ENCODE measurements at places on chromosomes 5 and 9.
A peak's percentile ranks its signal among the peaks of the same experiment; 100 is the strongest.

DNA sequence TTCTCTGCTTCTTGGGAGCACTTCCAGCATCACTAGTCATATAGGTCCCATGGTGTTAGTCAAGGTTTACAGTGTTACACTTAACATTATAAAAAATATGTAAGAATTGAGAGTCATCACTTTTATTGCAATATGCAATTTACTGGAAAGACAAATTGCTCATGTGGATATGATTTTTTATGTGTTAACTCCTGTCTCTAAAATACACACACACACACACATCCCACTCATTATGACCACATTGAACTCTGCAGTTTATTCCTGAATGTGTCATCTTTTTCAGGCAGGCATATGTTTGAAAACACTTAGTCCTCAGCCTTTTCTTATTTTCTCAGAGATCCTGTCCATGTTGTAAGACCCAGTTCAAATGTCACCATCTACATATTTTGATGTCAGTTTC lies 148.5 kb upstream of the MRPS30 start:
- DNase-seq: no peak

GRCh38 chr5:158236511-158237335 lies 377.8 kb upstream of the CLINT1 start:
- DNase-seq: no peak

GRCh38 chr5:34519489-34520220 lies 136.5 kb upstream of the RAI14 start:
- no peak for DNase-seq

DNA sequence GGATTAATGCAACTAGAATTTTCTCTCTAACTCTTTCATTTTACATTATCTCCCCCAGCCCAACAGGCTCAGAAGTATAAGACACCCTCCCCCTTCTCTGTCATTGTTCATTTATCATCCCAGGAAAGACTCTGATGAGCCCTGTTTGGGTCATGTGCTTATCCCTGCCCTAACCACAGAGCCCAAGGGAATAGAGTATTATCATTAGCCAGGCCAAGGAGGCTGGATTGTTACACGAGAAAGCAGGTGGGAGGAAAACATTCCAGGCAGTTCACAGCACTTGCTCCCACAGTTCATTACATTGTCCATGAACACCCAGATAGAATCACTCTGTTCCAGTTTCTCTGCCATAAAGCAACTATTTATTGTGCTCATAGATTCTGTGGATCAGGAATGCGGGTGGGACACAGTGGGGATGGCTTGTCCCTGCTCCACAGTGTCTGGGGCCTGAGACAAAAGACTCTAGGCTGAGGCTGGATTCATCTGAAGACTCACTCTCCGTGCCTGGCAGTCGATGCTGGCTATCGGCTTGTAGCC lies 59.5 kb upstream of the TMEM215 start:
- DNase-seq: no peak

DNA sequence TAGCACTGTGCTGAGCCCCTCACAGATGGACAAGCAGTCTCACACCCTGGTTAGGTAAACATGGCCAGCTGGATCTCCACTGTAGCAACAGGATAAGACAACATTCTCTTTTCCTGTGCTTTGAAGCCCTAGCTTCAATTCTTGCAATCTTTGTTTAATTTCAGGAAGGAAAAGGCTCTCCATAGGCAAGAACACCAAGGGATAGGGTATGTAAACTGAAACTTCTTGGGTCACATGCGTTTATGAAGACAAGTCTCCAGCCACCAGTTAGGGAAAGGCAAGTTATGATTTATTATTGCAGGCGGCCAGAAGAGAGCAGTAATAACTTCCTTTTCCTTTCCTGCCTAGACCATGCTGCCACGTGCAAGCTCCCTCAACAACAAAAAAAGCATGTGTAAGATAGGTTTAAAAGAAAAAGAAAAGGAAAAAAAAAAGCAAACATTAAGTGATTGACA lies 50.1 kb upstream of the POU5F2 start:
- no peak for DNase-seq

- no peak for DNase-seq
These were observed 1105.8 kb downstream of the CDH18 start for GRCh38 chr5:18882154-18882553.

DNA sequence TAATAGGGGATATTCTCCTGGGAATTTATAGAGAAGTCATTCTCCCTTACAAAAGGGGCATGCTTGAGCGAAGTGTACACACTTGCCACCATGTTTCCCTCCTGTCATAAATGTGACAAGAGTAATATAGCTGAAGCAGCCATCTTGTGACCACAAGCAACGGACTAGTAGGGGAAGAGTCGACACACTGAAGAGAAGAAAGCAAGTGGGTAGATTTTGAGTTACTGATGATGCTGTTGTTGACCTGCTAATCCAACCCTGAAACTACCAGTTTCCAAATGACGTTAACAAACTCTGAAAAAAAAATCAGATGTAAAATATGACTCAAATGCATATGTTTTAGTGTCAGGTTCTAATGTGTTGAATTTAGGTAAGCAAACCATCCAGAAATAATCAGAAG lies 350.4 kb downstream of the CDH10 start:
- no peak for DNase-seq

DNA sequence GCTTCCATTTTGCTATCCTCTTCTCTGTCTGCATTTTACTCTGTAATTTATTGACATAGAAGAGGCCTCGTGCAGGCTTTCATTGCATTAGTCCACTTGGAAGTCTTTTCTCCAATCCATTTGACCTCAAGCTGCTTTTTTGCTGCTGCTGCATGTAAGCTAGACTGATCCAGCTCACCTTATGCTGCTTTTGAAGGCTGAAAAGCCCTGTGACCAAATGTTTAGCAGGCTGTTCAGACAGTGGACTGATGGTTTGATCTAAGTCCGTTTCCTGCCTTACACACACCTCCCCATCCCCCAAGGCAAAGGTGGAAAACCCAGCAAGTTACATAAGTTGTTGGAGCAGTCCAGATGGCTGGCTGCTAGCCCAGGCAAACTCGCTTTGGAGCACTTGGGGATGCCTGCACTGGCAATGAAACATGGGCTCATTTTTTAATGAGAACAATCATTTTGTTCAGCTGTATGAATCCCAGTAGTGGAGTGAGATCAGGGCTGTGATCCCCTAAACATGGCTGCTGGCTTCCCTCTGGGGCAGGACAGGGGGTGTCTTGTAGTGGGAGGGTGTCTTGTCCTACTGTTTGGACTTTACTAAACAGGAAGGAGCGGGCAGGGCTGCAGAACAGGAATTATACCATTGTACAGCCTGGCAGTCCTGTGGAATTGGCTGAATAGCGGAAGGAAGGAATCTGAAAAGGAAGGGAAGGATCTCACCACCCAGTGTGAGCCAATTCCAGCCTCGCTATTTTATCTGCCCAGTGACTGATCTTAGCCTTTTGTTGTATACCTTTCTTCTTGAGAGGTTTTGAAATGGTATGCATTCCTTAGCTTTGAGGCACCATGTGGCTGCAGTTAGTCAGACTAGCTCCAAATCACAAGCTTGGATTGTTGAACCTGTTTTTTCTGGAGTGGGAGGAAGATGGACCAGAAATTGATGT lies 212.0 kb downstream of the ARHGAP26 start:
- peak; percentile 73 for DNase-seq

DNA sequence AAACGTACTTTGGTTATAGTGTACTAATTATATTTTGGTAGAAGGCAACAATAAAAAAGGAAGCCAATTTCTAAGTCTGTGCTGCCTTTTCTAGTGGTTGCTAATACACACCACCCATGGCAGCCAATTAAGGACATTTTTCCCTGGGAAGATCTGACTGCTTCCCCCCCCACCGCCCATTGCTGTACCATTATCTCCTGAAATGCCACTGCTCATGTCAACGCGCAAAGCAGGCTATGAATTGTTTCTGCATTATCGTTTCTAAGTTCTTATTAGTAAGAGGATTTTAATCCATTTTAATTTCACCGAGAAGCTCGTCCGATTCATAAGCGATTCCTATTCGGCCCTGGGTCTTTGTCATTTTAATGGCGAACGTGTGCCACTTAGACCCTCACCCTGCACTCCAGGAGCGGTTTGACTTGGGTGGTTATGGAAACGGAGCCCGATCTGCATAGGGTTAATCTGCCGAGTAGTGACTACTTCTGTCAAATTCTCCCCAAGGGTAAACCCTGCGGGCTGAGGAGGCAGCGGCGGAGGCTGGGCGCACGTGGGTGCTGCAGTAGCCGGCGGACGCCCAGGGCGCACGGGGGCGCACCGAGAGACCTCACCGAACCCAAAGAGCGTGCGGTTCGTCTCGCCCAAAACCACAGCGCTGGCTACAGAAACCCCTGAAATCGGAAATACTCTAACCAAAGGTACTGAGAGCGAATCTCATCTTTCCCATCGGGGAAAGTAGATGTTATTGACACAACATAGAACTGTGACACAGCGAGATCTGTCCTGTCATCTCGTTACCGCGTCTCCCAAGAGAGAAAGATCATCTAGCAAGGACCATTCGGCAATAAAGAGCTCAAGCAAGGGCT lies 55.8 kb upstream of the SHC3 start:
- DNase-seq: no peak

- DNase-seq: no peak
These were observed 186.1 kb upstream of the PRLR start for GRCh38 chr5:35416217-35416988.

DNA sequence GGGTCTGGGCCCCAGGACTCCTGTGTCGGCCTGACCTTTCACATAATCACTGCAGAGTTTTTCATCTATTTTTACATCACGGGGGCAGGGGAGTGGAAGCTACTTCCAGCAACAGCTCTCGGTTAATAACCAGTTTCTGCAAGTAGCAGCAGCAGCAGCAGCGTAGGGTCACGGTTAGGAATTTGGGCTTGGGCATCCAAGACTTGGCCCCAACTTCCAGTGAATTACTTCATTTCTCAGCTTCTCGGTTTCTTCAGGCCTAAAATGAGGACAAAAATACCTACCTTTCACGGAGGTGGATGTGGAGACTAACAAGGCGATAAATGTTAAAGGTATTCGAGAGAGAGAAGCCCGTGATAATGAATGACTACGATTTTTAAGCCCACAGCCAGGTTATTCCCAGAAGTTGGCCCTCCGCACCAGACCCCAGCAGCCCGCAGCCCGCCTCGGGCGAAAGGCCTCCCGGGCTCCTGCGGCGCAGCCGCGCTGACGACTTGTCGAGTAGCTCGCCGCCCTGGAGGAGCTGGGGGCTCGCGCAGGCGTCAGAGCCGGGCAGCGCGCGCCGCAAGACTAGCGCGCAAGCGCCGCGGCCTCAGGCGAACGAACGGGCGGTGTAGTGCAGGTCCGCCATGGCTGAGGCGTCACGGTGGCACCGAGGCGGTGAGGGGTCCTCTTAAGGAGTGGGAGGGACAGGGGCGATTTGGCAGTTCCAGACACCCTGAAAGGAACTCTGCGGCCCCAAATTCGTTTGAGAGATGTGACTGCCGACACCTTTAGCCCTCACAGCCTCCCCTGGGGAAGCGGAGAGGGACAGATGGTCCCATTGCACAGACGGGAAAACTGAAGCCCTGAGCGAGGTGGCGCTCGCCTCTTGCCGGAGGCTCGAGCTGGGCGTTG lies at the start of gene PKD2L2:
Gene PKD2L2 (plus strand): TSS at position 595 of the 897 bp plus-strand sequence. CDS start 35 bp downstream, at position 630.
- DNase-seq: peak; percentile 54

GRCh38 chr5:14237317-14238086 lies 94.4 kb downstream of the TRIO start:
- DNase-seq: no peak

DNA sequence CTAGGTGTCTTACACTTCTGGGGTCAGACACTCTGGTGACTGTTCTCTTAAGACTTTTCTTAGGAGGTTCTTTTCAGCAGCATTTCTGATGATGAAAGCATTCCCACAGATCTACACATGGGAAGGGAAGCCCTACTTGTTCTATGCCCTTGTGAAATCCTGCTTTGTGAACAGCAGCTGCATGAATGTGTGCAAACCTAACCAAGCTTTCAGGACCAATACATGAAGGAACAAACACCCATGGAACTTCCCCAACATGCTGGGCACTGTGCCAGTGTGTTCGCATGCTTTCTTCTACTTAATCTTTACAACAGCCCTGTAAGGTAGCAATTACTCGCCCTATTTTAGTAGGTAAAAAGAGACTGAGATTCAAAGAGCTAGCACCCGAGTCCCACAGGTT lies 439.9 kb upstream of the KLF4 start:
- no peak for DNase-seq

- DNase-seq: no peak
These were observed 74.4 kb downstream of the ATG10 start for GRCh38 chr5:82046276-82046647.

GRCh38 chr5:140647042-140647419 lies 399 bp downstream of the NDUFA2 start:
- no peak for DNase-seq

DNA sequence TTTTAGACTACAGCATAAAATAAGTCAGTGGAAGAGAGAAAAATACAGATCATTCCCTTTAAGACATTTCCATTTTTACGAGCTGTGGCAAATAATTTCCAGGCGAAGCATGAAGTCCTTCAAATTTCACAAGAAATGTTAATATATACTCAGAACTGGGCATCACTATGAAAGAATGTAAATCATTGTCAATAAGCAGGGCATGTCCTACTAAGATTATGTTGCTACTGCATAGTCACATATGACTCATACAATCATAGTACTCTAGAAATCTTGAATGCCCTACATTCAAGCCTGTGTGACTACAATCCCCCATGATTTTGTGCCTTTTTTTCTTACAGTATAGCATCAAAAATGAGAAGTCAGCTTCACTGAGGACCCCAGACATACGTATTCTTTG lies 485.2 kb upstream of the FTMT start:
- DNase-seq: peak; percentile 21

- no peak for DNase-seq
These were observed 135.6 kb downstream of the ZNF354C start for GRCh38 chr5:179195561-179196404.

GRCh38 chr9:137293094-137293481 lies 9.0 kb downstream of the NRARP start:
- no peak for DNase-seq

DNA sequence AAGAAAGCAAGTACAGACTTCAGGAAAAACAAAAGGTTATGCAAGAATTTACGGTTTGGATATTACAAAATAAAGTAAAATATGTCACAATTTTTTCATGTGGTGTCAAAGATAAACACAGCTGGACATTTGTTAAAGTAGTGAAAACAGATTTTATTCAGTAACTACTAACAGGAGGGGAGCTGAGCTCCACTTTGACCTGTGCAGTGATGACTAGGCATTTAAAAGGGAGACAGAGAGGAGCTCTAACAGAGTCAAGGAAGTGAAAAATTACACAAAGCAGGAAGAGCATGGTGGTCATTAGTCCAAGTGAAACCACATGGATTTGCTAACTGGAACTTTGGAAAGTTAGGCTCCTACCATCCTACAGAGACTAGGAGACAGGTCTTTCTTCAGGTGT lies 263.6 kb upstream of the PCSK5 start:
- DNase-seq: no peak

- DNase-seq: no peak
These were observed 259.3 kb downstream of the ROR2 start for GRCh38 chr9:91690540-91691249.

DNA sequence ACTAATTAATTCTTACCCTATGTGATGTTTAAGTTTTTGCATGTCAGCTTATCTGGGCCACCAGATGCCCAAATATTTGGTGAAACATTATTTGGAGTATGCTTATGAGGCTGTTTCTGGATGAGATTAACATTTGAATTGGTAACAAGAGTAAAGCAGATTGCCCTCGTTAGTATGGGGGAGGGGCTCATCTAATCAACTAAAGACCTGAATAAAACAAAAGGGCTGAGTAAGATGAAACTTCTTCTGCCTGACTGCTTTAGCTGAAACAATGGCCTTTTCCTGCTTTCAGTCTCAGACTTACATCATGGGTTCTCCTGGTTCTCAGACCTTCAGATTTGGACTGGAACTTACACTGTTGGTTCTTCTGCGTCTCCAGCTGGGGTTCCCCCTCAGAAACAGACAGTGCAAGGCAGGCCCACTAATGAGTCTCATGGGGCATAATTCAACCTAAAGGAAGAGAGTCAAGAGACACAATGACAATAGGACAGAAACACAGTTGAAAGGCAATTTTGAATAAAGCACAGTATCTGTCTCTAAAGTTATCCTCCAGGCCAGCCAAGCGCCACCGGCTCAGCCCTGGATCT lies 288.4 kb downstream of the CAAP1 start:
- no peak for DNase-seq
